ENCODE measurements at places on chromosomes 1 and 21.
A peak's percentile ranks its signal among the peaks of the same experiment; 100 is the strongest.

DNA sequence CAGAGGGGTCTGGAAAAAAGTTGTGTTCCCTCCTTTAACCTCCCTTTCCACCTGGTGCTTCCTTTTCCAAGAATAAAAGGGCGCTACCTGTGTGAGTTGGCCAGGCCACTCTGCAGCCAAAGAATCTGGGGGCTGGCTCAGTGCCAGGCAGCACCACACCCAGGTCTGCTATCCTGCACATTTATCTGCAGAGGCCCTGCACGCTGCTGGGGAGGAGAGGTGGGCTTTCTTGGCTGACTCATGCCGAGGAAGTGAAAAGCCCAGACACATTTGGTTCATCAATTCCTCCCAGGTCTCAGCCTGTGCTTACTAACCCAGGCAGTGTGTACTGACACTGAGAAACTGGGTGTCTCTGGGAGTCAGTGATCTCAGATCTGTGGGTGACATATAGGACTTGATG, 79.8 kb upstream of the F3 start:
- no peak for DNase-seq

- no peak for DNase-seq
These were observed 48.7 kb upstream of the KCNJ15 start for GRCh38 chr21:38208118-38208517.

DNA sequence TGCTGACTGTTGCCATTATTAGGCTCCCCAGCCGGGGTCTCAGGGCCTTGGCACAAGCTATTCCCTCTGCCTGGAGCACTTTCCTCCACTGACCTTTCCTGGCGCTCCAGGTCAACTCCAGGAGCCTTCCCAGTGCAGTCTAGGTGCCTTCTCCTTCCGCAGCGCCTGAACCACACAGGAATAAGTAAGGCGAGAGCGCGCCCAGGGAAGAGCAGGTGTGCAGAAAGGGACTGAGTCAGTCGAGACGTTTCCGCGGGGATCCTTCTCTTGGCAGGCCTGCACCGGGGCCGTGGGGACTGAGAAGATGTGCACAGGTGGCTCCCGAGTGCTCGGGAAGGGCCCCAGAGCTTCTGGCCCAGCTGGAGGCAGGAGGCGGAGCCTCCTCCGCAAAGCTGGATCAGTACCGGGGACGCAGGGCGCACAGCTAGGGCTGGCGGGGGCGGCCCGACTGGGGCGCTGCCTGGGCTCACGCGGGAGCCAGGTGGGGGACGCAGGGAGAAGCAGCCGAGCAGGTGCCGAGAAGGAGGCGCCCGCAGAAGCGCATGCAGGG, 765 bp upstream of the BMP8A start:
- DNase-seq: no peak

DNA sequence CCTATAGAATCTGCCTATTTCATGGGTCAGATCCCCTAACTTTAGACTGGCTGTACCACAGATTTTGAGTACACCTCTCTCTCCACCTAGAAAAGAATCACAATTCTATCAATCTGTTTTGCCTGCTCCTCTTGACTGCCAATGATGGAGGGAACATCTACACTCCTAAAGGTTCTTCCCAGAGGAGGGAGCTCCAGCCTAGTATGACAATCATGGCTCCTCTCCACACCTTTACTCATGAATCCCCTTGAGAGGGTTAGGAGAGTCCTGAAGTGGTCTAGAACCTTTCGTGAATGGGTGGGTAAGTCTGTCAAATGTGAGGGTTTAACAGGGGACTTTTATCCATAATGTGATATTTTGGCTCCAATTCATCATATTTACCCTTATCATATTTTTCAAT, 48.0 kb downstream of the DNAI4 start:
- no peak for DNase-seq

DNA sequence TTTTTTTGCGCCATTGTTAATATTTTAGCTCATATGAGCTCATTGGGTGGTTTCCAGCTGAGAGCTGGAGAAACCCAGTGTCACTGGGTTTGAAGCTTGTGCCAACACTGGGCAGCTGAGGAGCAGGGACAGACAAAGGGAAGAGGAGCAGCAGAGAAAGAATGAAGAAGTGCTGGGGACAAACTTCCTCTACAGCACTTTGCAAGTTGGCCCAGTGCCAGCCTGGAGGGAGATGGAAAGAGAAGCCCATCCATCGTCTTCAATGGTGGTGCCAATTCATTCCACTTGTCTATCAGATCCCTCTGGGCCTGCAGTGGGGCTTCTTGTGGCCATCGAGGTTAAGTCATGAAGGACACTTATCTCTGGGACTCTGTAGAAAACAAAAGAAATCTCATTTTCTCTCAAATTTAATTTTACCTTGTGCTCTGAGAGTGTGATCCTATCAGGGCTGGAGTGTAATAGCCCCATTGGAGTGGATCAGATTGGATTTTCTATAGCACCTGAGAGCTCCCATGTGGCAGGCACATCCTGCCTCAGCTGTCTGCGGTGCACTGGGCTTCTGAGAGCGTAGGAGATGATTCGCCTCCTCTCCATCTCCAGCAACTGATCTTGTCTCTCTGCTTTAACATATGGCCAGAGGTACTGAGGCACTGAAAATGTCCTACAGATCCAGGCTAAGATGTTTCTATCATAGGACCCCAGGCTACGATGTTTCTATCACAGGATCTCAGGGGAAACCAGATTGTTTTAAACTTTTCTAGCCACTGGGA, 114.7 kb downstream of the TNR start:
- DNase-seq: no peak

DNA sequence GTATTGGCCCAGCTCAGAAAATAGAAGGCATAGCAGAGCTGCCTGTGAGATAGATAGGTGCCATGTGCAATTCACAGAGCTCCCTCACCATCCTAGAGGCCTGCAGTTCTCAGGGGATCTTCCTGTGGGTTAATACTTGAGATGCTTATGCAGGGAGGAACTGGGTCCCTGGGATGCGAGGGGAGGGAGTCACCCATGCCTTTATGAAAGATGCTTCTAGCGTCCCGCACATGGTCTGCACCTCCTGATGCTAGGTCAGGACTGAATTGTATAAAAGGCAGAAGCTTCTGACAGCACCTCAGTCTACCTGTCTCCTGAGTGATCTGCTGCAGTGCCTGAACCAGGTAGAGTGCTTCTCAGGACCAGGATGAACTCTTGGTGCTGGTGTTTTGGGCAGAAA, at the start of gene LCE5A:
Gene LCE5A (plus strand): TSS at position 301 of the 400 bp plus-strand sequence. CDS start 732 bp downstream, outside the sequence.
- no peak for DNase-seq

- no peak for DNase-seq
These were observed 28.2 kb upstream of the SLC30A1 start for GRCh38 chr1:211606914-211607753.

DNA sequence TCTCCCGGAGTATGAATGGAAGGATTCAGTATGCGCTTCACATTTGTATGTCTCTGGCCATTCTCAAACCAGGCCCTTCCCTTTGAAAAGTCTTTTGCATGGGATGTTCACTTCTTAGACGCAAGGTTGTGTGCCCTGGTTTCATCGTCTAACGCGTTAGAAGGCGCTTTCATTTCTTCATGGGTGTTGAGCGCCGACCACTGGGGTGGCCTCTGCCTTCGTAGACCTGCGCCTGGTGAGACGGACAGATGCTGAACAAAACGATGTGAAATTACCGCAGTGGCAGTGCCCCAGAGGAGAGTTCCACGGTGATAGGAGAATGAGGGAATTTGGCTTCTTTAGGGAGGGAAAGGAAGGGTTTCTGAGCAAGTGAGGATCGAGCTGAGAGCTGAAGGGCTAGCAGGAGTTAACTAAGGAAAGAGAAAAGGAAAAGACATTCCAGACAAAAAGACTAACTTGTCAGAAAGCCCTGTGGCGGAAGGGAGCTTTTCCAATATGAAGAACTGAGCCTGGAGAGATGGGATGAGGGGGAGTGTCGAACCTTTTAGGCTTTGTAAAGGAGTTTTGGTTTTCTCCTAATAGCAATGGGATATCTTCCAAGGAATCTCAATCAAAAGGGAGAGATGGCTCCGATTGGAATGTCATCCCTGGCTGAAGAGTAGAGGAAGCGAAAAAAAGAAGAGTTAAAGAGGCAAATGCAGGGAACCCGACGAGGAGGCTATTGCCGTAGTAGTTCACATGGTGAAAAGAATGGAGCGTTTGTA, 951 bp downstream of the GGPS1 start:
- DNase-seq: no peak

GRCh38 chr1:10947181-10947580, 65.3 kb upstream of the TARDBP start:
- no peak for DNase-seq

- no peak for DNase-seq
These were observed 310.2 kb downstream of the PTPRC start for GRCh38 chr1:198948895-198949659.

- no peak for DNase-seq
These were observed 175.8 kb downstream of the TYW3 start for GRCh38 chr1:74908797-74909196.

DNA sequence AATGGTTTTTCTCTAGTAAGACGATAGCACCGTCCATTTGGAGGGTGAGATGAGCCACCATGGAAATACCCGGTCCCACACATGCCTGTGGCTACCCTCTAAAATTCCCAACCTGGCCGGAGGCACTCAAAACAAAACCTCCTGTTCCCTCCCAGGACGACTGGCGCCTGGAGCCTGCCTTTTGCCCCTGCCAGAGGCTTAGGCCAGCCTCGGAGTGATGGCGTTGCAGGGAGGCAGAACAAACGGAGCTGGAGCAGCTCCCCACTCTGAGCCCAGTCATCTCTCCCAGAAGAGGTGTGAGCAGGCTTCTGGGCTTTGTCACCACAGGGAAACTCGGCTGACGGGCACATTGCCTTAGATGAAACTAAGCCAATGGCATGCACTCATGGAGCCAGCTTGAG, 213.7 kb upstream of the HOOK1 start:
- no peak for DNase-seq

GRCh38 chr1:109089242-109090015, 1.1 kb upstream of the TMEM167B start:
- peak; percentile 81 for DNase-seq

GRCh38 chr1:107246775-107247345, 106.0 kb downstream of the NTNG1 start:
- DNase-seq: no peak

Data from HuH-7.5 (cell line).